ENCODE measurements at places on chromosomes 5 and 9.
A peak's percentile ranks its signal among the peaks of the same experiment; 100 is the strongest.

- no peak for DNase-seq
Observed at GRCh38 chr5:73213566-73213998, 40.6 kb downstream of the TMEM174 start.

DNA sequence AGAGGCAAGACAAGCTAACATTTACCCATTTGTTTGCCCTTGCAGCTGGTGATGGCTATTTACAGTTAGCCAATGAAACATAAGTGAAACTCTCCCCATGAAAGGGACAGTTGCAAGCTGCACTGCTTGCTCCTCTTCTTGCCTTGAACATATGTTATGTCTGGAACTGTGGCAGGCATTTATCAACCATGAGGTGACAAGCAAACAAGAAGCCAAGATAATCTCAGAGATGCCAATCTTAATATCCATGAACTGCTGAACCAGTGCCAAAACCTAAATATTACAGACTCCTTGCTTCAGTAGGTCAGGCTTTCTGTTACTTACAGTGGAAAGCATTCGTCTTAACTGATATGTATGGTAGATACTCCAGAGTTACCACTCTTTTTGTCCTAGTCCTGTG is 133.4 kb downstream of the ACTBL2 start:
- no peak for DNase-seq

DNA sequence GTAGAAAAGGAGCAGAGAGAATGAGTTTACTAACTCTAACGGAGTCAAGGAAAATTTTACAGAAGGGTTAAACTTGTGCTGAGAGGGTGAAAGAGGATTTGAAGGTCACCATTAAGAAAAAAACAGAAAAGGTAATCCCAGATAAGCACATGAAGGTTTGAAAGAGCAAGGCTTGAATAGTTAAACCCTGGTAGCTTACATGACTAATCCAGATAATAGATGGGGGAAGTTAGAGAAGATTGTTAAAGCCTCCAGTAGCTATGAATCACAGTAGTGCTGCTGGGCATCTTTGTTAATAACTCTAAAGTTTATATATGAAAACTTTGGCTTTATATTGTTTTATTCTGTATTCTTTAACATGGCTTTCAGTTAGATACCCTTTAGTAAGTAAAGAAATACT is 354.5 kb upstream of the FTMT start:
- no peak for DNase-seq

- DNase-seq, result no peak
Observed at GRCh38 chr9:92508018-92508820, 25.9 kb upstream of the ASPN start.

GRCh38 chr9:15999422-16000339 is 446.8 kb downstream of the CCDC171 start:
- peak; percentile 3 for DNase-seq

- peak; percentile 65 for DNase-seq
Observed at GRCh38 chr9:128068386-128069205, 564 bp downstream of the SLC25A25 start.
